ENCODE measurements at places on chromosomes 4 and X.
A peak's percentile ranks its signal among the peaks of the same experiment; 100 is the strongest.

GRCh38 chrX:41347186-41347585 lies 13.2 kb downstream of the DDX3X start:
- no peak overlapping the region for H3K27ac ChIP-seq
- peaks cover 15% of the 10 kb centered on the region for H3K36me3 ChIP-seq

DNA sequence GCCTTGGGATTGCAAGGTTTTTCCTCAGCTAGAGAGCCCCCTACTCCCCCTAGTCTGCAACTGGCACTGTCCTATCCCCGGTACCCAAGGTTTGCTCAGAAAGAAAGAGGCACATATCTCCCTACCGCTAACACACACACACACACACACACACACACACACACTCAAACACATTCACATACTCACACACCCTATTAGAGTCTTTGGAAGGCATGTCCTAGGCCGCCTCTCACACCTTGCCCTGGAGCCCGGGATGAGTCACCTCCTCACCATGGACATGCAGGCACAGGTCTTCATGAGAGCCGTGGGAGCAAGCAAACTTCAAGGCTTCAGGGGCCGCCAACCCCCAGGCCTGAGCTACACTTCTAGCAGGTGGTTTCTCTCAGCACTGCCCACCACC lies 49.2 kb downstream of the PJA1 start:
- peak; percentile 72 for DNase-seq
- no peaks in the 10 kb centered on the region for H3K36me3 ChIP-seq
- no peak overlapping the region for H3K27ac ChIP-seq
- H3K27me3 ChIP-seq = no peaks in the 10 kb centered on the region
- peaks cover 7% of the 10 kb centered on the region for H3K4me1 ChIP-seq

DNA sequence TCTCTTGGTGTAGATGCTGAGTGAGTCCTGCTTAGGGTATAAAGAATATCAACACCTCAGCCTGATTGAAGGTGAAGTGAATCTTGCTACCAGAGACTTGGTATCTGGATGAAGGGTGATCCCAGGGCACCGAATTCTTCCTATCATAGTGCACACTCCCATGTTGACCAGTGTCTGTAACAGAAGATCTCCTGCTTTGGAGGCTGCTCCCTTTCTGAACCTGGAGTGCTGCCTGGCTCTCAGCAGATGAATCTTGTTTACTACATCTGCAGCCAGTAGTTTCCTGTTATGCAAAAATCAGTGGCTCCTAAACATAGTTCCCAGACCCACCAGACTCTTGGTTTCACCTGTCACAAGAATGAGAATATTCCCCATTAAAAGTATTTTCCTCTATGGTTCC lies 191.7 kb upstream of the GK2 start:
- H3K36me3 ChIP-seq = no peaks in the 10 kb centered on the region
- H3K27ac ChIP-seq = no peak overlapping the region
- H3K4me3 ChIP-seq = no peak overlapping the region
- no peaks in the 10 kb centered on the region for H3K4me1 ChIP-seq

GRCh38 chr4:154329268-154329868 lies 162.2 kb downstream of the DCHS2 start:
- no peaks in the 10 kb centered on the region for H3K27me3 ChIP-seq
- no peak overlapping the region for H3K4me3 ChIP-seq
- H3K4me1 ChIP-seq = peaks cover 6% of the 10 kb centered on the region

DNA sequence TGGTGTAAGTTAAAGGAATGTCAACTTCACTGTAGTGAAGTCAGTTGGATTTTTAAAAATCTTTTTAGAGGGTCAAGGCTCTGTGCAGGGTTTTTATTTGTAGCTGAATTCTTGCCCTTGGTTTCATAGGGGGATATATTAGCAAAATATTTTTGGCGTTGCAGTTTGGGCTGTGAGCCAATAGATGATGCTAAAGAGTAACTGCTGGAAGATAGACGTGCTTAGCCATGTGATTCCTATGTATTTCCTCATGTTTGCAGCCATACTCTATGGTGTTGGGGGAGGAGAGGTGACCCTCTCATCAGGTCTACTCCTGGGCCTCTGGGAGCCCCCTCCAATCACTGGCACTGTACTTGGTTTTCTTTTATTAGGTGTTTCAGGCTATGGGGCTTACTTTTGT lies 246.7 kb upstream of the ARHGAP24 start:
- no peaks in the 10 kb centered on the region for H3K4me1 ChIP-seq
- no peak overlapping the region for H3K4me3 ChIP-seq
- no peaks in the 10 kb centered on the region for H3K36me3 ChIP-seq
- no peaks in the 10 kb centered on the region for H3K27me3 ChIP-seq

- DNase-seq = no peak
- H3K36me3 ChIP-seq = no peaks in the 10 kb centered on the region
- H3K27me3 ChIP-seq = no peaks in the 10 kb centered on the region
- H3K27ac ChIP-seq = no peak overlapping the region
These were observed 32.4 kb upstream of the PPP2R3B start for GRCh38 chrX:418927-419729.

GRCh38 chr4:151717314-151717713 lies 43.5 kb downstream of the GATB start:
- no peak overlapping the region for H3K4me3 ChIP-seq
- no peaks in the 10 kb centered on the region for H3K36me3 ChIP-seq
- no peak for DNase-seq
- no peaks in the 10 kb centered on the region for H3K27me3 ChIP-seq
- H3K27ac ChIP-seq = no peak overlapping the region

DNA sequence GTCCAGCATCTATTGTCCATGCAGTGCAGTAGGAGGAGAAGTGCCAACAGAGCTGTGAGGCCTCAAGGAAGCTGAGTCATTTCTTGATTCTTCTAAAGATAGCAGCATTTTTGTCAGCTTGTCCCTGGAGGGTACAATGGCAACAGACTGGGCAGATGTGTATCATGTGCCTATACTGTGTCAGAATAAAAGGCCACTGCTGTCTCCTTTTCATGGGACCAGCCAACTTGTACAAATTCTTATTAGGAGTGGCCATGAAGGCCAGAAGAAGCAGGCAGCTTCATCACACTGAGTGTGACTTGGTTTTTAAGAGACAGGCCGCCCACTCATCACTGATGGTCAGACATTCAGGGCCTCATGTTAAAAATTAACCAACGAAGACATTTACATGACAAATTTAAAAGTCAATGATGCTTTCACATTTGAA lies 185.0 kb upstream of the FAM241A start:
- H3K27me3 ChIP-seq = no peaks in the 10 kb centered on the region
- no peaks in the 10 kb centered on the region for H3K4me1 ChIP-seq
- no peak overlapping the region for H3K4me3 ChIP-seq
- H3K27ac ChIP-seq = peak overlapping the region; percentile 23
- peak; percentile 89 for DNase-seq
- no peaks in the 10 kb centered on the region for H3K36me3 ChIP-seq

DNA sequence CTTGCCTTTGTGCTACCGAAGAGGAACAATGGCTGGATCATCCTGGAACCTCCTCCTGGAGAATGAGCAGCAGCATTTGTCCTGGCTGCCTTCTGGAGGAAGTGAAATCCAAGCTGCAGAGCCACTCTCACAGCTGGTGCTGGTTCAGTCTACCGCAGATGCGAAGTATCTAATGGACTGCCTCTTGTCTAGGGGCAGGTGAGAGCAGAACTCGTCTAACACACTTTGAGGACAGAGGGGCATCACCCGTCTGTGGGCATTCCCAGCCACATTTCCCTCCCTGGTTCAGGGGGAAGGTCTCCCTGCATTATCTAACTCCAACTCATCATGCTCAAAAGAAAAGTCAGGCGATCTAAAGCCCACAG lies 338.2 kb upstream of the GATB start:
- H3K27me3 ChIP-seq = no peaks in the 10 kb centered on the region
- no peaks in the 10 kb centered on the region for H3K36me3 ChIP-seq
- no peak overlapping the region for H3K27ac ChIP-seq
- H3K4me3 ChIP-seq = no peak overlapping the region
- DNase-seq = no peak

DNA sequence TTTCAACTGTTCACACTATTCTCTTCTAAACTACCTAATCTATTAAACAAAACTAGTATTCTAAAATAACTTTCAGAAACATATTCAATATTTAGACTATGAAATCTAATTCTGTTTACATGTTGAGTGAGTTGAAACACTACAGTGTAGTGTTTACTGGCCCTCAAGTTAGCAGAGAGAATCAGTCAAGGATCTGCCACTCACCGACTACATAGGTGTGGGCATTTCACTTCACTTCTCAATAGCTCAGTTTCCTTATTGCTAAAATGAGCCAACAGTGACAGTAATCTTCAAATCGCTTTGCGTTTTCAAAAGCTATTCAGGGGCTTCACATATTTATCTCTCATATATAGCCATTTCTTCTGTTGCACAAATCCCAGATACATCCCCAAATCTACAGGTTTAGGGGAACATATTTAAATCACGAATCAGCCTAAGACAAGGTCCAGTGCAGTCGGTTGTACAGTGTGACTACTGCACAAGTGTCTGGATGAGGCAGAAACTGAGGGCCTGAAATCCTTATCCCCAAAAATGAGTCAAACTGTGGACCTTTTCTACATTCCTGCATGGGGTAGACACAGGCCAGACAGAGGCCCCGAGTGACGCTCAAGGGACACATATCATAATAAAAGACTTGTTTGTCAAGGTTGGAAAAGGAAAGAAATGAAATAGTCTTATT lies 129.8 kb downstream of the PPP3CA start:
- H3K4me1 ChIP-seq = no peaks in the 10 kb centered on the region
- H3K36me3 ChIP-seq = no peaks in the 10 kb centered on the region
- no peak overlapping the region for H3K27ac ChIP-seq
- no peaks in the 10 kb centered on the region for H3K27me3 ChIP-seq

All from trophoblast cell (in vitro differentiated cells and primary cell).